Renal cortex interstitium (tissue), 15 donors: ENCODE measurements at places on chromosomes 3 and 15.
A peak's percentile ranks its signal among the peaks of the same experiment; 100 is the strongest.

DNA sequence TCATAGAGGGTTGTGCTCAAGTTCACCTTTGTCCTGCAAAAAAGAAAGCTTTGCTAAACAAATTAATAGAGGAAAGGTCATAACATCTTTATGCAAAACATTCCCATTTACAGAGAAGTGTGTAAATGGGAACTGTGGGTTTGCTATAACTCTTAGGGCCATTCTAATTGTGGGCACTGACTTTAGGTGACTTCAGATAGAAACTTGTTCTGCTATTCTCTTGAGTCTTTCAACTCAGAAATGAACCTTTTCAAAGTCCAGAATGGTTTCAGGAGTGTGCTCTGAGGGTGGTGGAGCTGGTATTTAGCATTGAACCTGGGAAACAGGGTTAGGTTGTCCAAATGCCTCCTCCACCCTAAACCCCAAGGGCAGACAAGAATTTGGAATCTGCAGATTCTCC is 34.0 kb downstream of the SPTSSB start:
- no peak for DNase-seq

DNA sequence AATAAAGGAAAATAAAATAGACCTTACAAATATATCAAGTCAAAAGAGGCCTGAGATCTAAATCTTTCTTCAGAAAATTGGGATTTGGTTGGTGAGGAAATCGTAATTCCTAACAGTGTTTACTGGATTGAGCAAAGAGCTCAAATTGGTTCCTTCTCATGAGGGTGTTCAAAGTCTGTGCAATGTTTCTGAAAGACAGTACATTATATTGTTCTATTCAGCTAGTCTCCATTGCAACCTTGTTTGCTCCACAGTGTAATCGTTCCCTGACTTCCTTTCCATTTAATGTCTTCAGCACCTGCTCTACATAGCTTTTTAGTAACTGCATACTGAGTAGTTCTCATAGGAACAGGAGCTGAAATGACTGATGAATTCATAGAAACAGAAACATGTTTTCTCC is 326.8 kb downstream of the SUCLG2 start:
- DNase-seq: no peak

DNA sequence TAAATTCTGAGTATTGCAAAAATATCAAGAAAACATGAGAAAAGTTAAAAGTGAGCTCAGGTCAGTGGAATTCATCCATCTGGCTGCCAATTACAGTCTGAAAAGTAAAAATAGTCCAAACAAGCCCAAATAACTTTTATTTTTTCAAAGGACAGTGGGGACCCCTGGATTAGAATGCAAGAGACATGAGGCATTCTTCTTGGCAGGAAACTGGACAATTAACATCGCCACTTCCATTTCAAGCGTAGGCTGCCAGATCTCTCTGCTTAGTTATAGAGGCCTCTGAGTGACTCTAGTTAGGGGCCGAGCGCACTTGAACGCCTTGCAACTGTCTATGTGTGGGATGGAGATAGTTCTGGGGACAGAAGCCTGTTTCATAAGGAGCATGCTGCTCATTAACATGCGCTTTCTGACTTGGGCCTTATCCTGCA is 189.1 kb downstream of the GHSR start:
- DNase-seq: no peak

DNA sequence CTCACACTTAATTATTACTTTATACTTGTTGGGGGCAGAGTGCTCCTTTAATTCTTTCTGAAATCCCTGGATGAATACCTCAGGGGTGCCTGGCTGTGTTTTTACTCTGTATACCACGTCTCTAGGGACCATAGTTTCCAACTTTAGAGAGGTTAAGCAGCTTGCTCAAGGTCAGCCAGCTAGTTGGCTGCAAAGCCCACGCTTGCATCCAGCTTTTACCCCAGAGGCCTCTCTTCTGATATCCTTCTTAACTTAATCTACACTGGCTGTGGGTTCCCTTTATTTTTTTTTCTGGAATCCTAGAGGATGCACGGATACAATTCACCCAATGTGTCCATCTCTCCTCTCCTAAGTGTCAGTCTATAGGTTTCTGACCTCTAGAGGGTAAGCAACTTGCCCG is 1.4 kb downstream of the PDZRN3 start:
- DNase-seq: no peak

DNA sequence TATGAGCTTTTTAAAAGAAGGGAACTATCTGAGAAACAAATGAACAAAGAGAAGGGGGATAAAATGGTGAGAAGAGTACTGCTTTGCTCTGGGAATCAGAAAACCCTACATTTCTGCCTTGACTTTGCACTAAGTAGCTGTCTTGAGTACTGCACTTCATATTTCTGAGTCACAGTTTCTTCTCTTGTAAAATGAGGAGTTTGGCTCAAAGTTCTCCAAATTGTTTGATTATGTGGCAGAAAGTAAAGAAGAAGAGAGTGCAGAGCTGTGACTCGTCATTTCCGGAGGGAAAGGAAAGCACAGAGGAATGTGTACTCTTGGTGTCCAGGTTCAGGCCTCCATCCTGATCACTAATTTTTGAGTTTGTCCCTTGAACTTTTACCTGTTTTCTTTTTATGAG is 54.7 kb downstream of the TP63 start:
- DNase-seq: no peak

- no peak for DNase-seq
Measured at GRCh38 chr3:180011927-180012326, 24.8 kb downstream of the PEX5L start.

DNA sequence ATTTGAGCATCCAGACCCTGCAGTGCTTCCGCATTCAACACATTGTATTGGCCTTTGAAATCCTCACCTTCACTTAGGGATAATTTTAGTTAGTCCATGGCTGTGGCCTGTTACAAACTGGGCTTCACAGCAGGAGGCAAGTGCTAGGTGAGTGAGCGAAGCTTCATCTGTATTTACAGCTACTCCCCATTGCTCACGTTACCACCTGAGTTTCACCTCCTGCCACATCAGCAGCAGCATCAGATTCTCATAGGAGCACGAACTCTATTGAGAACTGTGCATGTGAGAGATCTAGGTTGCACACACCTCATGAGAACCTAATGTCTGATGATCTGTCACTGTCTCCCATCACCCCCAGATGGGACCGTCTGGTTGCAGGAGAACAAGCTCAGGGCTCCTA is 222.1 kb upstream of the NR2F2 start:
- no peak for DNase-seq

DNA sequence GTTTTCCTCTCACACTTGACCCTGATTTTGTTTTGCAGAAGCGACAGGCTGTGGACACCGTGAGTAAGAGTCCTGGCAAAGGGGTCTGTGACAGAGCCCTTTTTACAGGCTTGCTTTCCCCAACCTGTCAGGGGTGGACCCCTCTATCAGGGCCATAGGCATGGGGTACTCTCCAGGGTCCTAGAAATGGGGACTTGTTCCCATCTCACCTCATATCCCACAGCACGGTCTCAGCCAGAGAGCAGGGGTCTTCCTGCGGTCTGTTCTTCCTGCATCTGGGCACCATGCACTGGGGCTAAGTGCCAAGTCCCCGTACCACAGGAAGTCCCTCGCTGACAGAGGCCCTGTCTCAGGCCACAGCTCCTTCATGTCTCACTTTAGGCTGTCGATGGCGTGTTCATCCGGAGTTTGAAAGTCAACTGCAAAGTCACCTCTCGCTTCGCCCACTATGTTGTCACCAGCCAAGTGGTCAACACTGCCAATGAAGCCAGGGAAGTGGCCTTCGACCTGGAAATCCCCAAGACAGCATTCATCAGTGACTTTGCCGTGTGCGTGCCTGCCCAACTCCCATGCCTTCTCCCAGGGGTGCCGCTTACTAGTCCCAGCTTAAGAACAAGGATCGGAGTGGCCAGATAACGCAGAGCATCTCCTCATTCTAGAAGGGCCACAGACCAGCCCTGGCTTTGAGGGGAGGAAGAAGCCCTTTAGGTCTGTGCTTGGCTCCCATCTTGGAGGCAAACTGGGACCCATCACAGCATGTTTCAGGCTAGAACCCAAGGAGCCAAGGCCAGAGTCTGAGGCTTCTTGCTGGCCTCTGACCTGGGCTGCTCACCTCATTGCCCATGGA is 783 bp downstream of the ITIH1 start:
- no peak for DNase-seq

GRCh38 chr3:172648747-172649146 is 62.1 kb downstream of the NCEH1 start:
- no peak for DNase-seq

- DNase-seq: no peak
Measured at GRCh38 chr3:52406791-52407510, 38.0 kb downstream of the SEMA3G start.

DNA sequence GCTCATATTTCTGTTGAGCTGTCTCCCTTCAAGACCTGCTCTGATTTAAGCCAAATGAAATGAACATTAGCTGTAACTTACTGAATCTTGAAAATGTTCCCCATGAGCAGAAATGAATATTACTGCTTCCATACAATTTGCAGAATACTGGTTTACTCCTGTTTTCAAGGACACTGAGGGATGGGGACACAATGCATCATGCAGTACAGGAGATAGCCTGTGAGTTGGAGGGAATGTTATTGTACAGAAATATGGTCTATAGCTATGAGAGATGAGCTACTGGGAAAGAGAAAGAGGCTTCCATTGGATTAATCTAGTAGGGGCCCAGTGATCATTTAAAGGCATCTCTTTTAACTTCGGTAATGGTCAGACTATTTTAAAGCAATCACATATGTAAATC is 798.2 kb downstream of the GRM7 start:
- no peak for DNase-seq

GRCh38 chr15:48766196-48766595 is 44.7 kb downstream of the CEP152 start:
- no peak for DNase-seq

DNA sequence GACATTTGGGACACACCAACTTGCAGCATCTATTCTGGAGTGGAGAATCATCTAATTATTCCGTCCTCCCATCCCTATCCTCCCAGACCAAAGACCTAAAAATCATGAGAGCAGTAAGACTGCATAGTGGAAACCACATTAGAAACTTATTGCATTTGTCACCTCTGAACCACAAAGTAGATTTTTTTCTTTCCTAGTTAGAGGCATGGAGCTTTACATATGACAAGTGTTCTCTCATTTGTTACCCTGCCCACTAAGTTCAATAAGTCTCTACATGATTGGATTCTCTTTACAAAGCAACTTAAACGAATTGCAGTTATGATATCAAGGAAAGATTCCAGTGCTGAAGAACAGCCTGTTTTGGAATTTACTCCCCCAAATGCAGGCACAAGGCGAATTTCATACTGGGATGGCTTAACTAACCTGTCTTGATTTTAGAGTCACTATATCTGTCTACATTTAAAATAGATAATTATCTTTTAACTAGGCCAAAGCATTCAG is 42.3 kb upstream of the LRRFIP2 start:
- no peak for DNase-seq

- no peak for DNase-seq
Measured at GRCh38 chr3:131957511-131957910, 77.3 kb downstream of the CPNE4 start.

DNA sequence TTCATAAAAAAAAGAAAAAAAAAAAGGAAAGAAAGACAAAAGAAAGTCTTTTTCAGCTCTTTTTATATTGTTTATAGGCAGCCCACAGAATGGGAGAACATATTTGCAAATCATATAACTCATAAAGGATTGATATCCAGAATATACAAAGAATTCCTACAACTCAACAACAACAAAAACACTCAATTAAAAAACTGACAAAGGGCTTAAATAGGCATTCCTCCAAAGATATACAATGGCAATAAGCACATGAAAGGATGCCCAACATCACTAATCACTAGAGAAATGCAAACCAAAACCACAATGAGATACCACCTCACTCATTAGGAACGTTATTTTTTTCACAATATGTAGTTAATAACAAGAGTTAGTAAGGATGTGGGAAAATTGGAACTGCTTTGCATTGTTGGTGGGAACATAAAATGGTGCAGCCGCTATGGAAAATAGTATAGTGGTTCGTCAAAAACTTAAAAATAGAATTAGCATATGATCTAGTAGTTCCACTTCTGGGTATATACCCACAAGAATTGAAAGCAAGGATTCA is 54.2 kb upstream of the CMTM8 start:
- DNase-seq: no peak

DNA sequence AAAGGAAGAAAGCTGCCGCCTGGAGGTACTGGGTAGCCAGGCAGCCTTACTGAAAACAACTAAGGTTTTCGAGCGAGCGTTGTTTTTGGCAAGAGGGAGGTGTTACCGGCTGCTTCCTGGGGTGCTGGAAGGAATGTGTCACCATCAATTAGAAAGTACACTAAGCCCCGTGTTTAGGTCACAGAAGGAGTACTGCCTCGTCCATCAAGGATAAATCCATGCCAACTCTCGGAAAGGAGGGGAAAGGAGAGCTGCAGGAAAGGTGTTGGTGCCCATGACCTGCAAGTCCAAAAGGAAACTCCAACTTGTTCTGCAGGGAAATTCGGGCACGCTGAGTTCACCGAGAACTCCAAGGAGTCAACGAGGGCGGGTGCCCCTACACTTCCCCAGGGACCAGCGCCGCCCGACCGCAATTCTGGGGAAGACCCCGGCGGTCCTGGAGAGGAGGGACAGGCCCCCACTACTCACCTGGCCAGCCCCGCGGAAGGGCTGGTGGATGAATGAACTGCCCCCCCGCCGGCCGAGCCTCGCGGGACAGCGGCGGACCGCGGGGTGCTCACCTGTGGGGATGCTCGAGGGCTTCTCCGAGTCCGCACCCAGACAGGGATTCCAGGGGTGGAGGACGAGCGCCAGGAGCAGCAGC is 542 bp downstream of the PLOD2 start:
- DNase-seq: peak; percentile 50

- DNase-seq: no peak
Measured at GRCh38 chr3:170953229-170953628, 44.8 kb upstream of the EIF5A2 start.

DNA sequence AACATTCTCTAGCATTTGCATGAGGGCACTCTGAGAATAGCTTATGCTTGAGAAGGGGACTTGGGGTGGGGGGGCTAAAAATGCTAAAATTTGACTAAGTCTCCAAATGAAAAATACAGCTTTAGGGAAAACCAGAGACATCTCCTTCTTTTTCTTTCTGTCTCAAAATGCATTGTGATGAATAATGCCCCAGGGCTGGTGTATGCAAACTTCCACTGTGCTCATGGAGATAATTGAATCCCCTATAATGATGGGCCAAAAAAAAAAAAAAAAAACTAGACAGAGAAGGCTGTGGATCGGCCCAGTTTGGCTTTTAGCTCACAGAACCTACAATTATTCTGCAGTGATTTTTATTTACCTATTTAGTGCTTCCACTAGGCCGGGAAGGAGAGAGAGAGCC is 147.9 kb upstream of the RORA start:
- DNase-seq: no peak

DNA sequence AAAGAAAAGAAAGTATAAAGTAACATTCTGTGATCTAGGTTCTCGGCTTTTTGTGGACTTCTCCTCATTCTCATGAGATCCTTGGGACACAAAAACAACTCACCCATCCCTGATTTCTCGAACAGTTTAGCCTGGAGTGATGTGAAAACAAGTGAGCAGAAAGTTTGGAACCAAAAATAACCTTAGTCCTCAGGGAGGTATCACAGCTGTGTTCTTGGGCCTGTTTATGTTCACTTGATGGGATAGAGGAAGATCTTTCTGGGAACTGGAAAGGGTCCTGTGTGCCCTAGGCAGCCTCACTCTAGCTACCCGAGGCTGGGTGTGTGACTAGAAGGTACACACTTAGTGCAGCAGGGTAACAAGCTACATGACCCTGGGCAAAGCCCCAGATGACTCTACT is 308.8 kb upstream of the PDZRN3 start:
- no peak for DNase-seq
